ENCODE measurements at places on chromosomes 13 and 19. TPM values are rescaled to one million over a fixed set of nuclear protein-coding genes. Genes with fewer than 3 reads are reported as not detected.
A peak's percentile ranks its signal among the peaks of the same experiment; 100 is the strongest.

Gene IZUMO4
- 12.0 TPM for total RNA-seq

- no peak for DNase-seq
- H3K36me3 ChIP-seq = no peaks in the 10 kb centered on the region
- no peak overlapping the region for H3K27ac ChIP-seq
- no peaks in the 10 kb centered on the region for H3K27me3 ChIP-seq
- no peaks in the 10 kb centered on the region for H3K4me1 ChIP-seq
Observed at GRCh38 chr13:50539791-50540530, 303.5 kb downstream of the DLEU7 start.

- peaks cover 11% of the 10 kb centered on the region for H3K4me1 ChIP-seq
- no peak overlapping the region for H3K27ac ChIP-seq
- no peak for DNase-seq
- H3K4me3 ChIP-seq = no peak overlapping the region
- no peaks in the 10 kb centered on the region for H3K27me3 ChIP-seq
Observed at GRCh38 chr13:24284889-24285565, 24.4 kb upstream of the C1QTNF9 start.

DNA sequence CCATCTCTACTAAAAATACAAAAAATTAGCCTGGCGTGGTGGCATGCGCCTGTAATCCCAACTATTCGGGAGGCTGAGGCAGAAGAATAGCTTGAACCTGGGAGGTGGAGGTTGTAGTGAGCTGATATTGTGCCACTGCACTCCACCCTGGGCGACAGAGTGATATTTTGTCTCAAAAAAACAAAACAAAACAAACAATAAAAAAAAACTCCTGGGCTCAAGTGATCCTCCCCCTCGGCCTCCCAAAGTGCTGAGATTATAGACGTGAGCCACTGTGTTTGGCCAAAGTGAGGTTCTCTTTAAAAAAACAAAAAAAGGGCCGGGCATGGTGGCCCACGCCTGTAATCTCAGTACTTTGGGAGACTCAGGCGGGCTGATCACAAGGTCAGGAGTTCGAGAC lies 3.8 kb upstream of the JUNB start:
- no peak for DNase-seq
- H3K27ac ChIP-seq = peak overlapping the region; percentile 99
- H3K36me3 ChIP-seq = no peaks in the 10 kb centered on the region
- no peak overlapping the region for H3K4me3 ChIP-seq

DNA sequence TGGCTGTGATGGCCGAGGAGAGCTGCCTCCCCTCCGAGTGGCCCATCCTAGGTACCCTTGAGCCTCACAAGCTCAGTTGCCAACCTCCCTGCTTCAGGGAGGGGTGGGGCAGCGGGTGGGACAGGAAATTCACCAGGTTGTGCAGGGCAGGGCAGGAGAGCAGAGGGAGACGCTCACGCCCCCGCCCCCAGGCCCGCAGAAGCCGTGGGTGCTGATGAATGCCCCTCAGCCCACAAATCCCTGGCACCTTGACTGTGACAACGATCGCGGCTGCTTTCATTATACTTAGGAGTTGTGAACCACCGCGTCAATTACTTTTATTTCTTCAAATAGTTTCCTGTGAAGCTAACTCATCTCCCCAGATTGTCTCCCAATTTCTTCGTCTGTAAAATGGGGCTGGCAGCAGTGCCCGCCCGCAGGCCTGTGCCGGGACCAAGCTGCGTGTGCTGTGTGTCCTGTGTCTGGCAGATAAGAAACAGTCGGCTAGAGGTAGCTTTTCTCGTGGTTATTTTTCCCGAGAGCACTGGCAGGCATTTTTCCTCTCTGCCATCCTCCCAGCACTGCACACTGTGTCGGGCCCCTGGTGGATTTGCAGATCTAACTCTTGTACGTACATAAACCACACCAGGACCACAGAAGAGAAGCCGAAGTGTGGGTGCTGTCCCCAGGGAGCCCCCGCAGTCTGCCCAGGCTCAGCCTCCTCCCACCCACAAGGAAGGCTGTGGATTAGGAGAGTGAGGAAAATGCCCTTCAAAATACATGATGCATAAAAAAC lies 7.9 kb upstream of the RASA3 start:
- H3K4me1 ChIP-seq = peaks cover 28% of the 10 kb centered on the region
- H3K36me3 ChIP-seq = no peaks in the 10 kb centered on the region
- no peak overlapping the region for H3K27ac ChIP-seq
- H3K27me3 ChIP-seq = no peaks in the 10 kb centered on the region

DNA sequence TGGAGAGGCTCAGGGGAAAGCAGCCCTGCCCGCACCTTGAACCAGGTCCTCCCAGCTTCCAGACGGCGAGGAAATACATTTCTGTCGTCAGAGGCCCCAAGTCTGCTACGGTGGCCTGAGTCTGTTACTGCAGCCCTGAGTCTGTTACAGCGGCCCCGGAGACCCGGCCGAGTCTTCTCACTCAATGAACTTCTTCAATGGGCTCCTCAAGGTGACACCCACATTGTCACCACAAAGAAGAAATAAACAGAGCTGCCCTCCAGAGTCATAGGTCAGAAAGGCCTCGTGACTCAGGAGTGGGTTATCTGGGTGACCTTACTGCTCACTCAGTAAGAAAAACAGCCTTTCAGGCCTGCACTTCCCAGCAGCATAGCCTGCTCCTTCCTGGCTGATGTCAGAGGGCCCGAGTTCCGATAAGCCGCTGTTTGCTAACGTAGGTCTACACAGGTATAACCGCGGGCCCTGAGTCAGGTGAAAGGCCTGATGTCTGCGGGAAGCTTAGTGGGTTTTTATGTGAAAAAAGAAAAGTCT lies 66.9 kb upstream of the TM9SF2 start:
- no peaks in the 10 kb centered on the region for H3K36me3 ChIP-seq
- H3K4me1 ChIP-seq = peaks cover 66% of the 10 kb centered on the region
- H3K27ac ChIP-seq = peak overlapping the region; percentile 99
- peak overlapping the region; percentile 46 for H3K4me3 ChIP-seq
- no peak for DNase-seq

DNA sequence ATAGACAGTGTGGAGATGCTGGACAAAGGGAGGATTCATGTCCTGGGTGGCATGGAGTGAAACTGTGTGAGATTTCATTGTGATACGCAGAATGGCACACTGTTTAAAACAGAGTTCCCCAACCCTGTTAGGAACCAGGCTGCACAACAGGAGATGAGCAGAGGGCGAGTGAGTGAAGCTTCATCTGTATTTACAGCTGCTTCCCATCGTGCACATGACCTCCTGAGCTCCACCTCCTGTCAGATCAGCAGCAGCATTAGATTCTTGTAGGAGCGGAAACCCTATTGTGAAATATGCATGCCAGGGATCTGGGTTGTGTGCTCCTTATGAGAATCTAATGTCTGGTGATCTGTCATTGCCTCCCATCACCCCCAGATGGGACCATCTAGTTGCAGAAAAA lies 72.5 kb downstream of the RAP2A start:
- DNase-seq = no peak
- no peaks in the 10 kb centered on the region for H3K27me3 ChIP-seq
- no peaks in the 10 kb centered on the region for H3K4me1 ChIP-seq
- H3K27ac ChIP-seq = no peak overlapping the region
- H3K36me3 ChIP-seq = no peaks in the 10 kb centered on the region
